ENCODE measurements at places on chromosomes 3 and 15.

GRCh38 chr3:177777699-177778098 lies 580.4 kb upstream of the TBL1XR1 start:
- DNase-seq: no peak

- DNase-seq: no peak
These were observed 767 bp downstream of the SEMA3F start for GRCh38 chr3:50155891-50156290.

DNA sequence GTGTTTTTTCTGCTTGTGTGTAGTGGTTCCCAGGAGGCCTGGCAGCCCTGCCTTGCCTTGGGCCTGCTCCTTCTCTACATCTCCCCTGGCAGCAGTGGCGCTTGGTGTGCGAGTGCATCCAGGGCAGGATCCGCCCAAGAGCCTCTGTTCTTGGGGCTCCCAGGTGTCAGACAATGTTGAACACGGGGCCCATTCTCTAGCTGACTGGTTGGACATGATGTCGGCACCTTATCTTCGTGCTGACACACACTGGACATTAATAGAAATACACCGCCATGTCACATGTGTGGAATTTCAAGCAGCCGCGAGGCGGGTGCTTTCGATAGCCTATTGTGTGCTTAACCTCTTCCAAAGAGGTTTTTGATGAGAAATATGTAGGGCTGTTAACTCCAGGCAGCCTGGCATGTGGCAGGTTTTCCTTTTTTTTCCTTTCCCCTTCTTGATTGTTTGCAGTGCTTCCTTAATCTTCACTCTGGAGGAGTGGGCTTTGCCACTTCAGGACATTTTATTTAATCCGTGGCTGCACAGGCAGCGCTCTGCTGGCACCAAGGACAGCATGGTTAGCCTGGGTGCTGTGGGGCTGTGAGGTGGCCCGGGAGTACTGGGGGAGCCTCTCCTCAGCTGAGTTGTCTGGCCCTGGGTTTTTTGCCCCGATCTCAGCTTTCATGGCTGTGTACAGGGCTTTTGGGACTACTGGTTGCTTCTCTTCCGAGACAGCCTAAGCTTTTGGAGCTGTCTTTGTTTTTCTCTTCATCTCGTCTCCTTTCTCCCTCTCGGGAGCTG lies 42.5 kb downstream of the CHCHD6 start:
- no peak for DNase-seq

DNA sequence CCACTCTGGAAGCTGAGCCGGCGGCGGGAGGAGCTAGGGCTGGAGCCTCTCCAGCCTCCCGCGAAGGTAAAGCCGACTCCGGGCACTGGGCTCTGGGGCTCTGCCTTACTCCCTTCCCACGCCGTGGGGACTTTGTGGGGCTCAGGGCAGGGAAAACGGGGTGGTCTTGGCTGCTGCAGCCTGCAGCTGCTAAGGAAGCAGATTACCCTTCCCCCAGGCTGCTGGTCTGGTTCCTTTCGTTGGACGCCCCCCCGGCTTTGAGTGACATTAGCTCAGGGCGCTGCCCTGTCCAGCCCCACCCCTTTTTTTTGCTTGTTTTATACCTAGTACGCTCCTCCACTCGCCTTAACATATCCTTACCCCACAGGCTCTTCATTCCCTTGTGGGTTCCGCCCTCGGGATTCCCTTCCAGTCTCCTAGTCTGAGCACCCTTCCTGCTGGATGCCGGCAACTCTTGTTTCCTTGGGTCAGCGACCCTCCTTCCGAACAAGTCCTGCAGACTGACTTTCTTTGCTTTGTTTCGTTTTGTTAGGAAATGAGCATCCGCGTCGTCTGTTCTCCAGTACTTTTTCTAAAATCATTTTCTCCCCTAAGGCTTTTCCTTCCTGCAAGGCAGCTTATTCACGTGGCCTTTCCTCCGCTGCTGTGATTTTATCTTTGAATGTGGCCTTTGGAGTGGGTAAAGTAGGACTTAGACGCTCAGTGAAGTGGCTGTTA lies 551 bp downstream of the DNAJC13 start:
- DNase-seq: no peak

GRCh38 chr3:126935756-126936509 lies 47.0 kb upstream of the PLXNA1 start:
- DNase-seq: no peak
